WTC11 (cell line): ENCODE measurements at places on chromosomes 3 and 15. TPM values are rescaled to one million over a fixed set of nuclear protein-coding genes. Genes with fewer than 3 reads are reported as not detected.

- DNase-seq = no peak
- no peaks in the 10 kb centered on the region for H3K27me3 ChIP-seq
- no peaks in the 10 kb centered on the region for H3K36me3 ChIP-seq
- H3K4me1 ChIP-seq = peaks cover 13% of the 10 kb centered on the region
- H3K4me3 ChIP-seq = no peak overlapping the region
- no peak overlapping the region for H3K27ac ChIP-seq
Measured at GRCh38 chr3:46065294-46065705, 38.0 kb upstream of the XCR1 start.

GRCh38 chr3:44993471-44994205 is 17.6 kb downstream of the EXOSC7 start:
- H3K4me3 ChIP-seq = peak overlapping the region; percentile 34
- H3K36me3 ChIP-seq = peaks cover 57% of the 10 kb centered on the region
- no peaks in the 10 kb centered on the region for H3K27me3 ChIP-seq
- DNase-seq = no peak
- peaks cover 31% of the 10 kb centered on the region for H3K4me1 ChIP-seq

GRCh38 chr15:75844629-75845335 is 1.5 kb downstream of the UBE2Q2 start:
- peak overlapping the region; percentile 97 for H3K4me3 ChIP-seq
- H3K36me3 ChIP-seq = peaks cover 8% of the 10 kb centered on the region
- H3K4me1 ChIP-seq = peaks cover 60% of the 10 kb centered on the region

Gene SH3GL3
- 7.8 to 9.2 TPM (median 8.0 TPM) in 3 replicates for total RNA-seq

DNA sequence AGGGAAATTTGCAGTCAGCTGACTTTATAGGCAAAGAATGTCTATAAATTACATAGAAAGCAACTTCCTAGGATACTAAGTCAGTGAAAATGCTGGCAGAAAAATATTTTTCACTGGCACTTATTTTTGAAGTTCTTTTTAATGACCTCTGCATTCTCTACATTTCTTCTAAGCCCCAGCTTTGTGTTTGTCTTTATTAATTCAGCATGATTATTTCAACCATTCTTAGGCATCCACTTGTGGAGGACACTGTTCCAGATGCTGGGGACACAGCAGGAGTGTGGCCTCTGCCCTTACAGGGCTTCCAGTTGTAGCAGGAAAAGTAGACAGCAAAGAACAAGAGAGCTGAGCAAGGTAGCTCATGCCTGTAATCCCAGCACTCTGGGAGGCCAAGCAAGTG is 15.0 kb downstream of the LRRK1 start:
- no peaks in the 10 kb centered on the region for H3K36me3 ChIP-seq
- H3K27ac ChIP-seq = no peak overlapping the region
- no peak for DNase-seq
- H3K27me3 ChIP-seq = no peaks in the 10 kb centered on the region
- no peak overlapping the region for H3K4me3 ChIP-seq
- peaks cover 20% of the 10 kb centered on the region for H3K4me1 ChIP-seq
